B cell (primary cell): ENCODE measurements at places on chromosomes 6 and 20.

DNA sequence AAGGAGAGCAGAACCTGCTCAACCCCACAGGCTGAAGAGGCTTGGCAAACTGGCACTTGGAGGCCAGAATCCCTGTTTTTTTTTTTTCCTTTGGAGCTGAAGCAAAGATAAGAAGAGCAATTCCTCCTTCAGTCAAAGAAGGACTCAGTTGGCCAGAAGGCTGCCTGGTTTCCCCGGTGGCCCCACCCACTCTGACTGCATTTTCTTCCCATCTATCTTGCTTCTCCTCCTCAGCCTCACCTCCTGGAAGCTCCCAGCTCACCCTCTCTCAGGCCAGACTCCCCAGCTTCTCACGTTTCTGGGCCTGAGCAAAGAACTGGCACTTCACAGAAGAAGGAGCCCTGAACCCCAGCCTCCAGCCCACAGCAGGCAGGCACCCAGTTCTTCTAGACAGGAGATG, 2.4 kb downstream of the LRFN2 start:
- DNase-seq: no peak

GRCh38 chr20:22687676-22688349, 103.4 kb upstream of the FOXA2 start:
- DNase-seq: no peak

DNA sequence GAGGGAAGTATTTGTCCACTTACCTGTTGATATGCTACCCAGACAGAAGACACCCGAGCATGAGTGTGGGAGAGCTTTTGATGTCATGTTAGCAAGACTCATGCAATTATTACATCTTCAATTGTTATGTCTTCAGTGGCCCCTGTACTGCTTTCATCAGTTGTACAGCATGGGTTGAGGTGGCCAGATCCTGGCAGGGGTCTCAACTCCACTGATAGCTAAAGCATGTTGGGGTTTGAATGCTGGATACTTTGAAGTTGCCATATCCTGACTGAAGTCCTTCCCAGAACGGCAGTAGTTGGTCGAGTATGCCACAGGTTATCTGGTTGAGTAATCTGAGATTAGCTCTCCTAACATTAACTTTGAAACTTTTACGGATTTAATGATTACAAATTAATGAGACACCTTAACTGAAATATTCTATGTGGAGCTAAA, 46.7 kb downstream of the LRRN4 start:
- no peak for DNase-seq

GRCh38 chr20:32560989-32561830, 23.9 kb downstream of the NOL4L start:
- DNase-seq: no peak

- no peak for DNase-seq
Measured at GRCh38 chr6:160494576-160494975, 146.4 kb downstream of the SLC22A3 start.

GRCh38 chr6:1389369-1390132, at the start of gene FOXF2:
FOXF2 (plus strand) TSS chr6:1389576; CDS start chr6:1389948, 372 bp downstream.
- peak; percentile 35 for DNase-seq

GRCh38 chr6:56601390-56601789, 41.3 kb downstream of the DST start:
- no peak for DNase-seq

GRCh38 chr6:23036406-23036983, 467.1 kb downstream of the HDGFL1 start:
- DNase-seq: no peak

DNA sequence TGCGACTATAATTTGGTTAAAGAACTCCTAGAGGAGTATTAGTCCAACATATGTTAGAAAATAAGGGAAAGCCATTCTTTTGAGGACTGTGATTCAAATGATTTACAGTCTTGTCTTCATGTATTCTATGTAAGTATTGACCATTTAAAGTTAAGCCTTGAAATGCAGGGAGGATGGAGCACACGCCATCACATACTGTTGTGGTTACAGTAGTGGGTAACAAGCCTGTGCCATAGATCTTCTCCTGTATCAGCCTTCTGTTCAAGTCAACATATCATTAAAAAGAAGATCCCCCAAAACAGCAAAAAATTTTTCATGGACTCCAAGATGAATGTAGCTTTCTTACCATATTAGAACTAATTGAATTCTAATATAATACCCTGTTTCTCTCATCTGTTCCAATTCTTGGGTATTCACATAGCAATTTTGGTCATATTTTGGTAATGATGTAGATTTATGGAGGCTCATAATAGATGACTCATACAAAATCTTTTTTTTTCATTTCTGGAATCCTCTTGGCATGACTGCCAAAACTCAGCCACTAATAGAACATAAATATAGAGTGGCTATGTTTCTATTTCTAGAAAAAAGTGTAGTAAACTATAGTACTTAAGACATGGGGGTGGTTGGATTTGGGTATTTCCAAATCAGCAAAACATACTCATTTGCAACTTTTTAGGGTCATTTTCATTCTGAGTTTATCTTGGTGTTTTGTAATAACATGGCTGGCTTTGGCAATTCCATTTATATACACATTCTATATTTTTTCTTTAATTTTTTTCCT, 413.5 kb downstream of the BCKDHB start:
- DNase-seq: no peak

- DNase-seq: no peak
Measured at GRCh38 chr20:12965212-12965869, 43.4 kb upstream of the SPTLC3 start.

GRCh38 chr6:56047931-56048540, 172.6 kb upstream of the BMP5 start:
- DNase-seq: no peak

GRCh38 chr20:10402938-10403608, 30.9 kb downstream of the MKKS start:
- DNase-seq: no peak

GRCh38 chr6:152975204-152975915, 7.5 kb downstream of the FBXO5 start:
- DNase-seq: peak; percentile 14

- DNase-seq: no peak
Measured at GRCh38 chr6:17179530-17180073, 77.8 kb downstream of the STMND1 start.

DNA sequence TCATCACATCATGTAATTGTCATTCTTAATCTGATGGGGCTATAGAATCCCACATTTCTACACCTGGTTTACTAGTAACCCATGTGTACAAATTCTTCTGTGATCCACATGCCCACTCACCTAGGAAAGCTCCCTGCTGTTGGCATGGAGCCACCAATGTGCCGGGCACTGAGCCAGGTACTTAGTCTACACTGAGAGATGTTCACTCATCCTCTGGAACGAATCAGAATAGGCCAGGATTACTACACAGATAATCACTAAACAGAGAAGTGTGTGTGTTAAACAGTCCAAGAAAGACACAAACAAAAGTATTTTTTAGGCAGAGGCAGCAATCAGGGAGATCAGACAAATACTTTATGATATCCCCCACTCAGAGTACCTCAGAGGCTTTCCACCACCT, 193.2 kb upstream of the VGLL2 start:
- DNase-seq: no peak

DNA sequence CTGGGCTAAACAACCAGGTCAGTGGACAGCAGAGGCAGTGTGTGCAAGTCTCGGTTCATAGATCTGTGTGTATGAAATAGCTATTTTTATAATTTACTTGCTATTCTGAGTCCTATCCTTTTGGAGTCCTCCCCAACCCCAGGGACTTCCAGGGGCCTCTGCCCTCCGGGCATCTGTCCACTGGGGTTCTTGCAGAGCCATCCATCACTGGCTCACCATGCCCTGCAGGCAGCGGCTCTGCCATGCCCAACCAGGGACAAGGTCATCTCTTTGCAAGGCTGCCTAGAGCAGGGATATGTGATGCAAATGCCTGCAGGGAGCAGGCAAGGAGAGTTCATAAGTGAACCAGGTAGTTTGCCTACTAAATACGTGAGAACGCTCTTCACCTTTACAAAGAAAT, 10.5 kb upstream of the BEND3 start:
- no peak for DNase-seq

DNA sequence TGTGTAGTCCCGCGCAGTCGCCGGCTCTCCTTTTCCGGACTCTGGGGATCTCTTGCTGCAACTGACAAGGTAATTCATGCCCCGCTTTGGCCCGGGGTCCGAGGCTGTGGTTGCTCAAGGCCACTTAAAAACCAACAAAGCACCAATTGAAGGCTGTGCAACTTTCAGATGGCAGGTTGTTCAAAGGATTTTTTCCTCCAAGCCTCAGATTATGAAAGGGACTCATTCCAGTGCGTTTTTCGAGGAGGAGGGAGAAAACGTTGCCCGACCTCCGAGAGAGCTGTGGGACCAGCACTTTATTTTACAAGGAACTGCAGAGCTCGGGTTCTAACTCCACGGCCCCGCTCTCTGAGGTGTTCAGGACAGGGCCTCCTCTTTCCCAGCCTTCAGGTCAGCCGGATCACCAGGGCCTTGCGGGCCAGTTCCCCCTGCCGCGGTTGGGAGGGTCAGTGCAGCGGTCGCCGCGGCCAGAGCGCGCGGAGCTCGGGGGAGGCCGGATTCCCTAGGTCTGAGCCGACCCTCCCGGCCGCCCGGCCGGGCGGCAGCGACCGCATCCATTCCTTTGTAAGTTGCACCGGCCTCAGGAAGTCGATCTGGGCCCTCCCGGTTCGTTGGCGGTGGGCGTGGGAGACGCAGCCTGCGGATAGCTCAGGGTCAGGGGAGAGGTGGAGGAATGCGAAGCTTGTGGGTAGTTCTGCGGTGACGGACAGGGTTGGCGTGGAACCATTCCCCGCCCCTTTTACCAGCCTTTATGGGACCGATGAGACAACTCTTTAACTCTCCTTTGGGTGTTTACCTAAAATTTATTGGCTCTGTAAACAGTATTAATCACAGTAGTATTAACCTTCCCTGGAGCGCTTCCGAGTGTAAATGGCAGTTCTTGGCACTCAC, 1.6 kb downstream of the UTRN start:
- DNase-seq: peak; percentile 36

DNA sequence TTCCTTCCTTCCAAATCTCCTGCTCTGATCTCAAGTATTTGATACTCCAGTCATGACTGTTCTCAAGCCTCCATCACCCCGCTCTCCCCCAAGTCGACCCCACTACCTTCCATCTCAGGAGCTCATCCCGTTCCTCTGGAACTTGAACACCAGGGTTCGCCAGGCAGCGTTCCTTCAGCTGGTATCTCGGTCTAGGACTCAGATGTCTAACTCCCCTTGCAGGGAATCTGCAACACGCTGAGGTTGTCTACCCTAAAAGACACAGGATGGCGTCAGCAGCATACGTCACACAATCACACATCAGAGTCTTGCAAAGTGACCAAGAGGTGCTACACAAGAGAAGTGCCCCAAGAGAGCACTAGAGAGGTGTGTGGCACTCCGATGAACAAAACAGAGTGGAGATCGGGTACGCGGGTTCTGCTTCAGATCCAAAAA, 706 bp downstream of the ZNF184 start:
- DNase-seq: peak; percentile 88

GRCh38 chr6:148954934-148955333, 208.1 kb downstream of the UST start:
- DNase-seq: no peak

DNA sequence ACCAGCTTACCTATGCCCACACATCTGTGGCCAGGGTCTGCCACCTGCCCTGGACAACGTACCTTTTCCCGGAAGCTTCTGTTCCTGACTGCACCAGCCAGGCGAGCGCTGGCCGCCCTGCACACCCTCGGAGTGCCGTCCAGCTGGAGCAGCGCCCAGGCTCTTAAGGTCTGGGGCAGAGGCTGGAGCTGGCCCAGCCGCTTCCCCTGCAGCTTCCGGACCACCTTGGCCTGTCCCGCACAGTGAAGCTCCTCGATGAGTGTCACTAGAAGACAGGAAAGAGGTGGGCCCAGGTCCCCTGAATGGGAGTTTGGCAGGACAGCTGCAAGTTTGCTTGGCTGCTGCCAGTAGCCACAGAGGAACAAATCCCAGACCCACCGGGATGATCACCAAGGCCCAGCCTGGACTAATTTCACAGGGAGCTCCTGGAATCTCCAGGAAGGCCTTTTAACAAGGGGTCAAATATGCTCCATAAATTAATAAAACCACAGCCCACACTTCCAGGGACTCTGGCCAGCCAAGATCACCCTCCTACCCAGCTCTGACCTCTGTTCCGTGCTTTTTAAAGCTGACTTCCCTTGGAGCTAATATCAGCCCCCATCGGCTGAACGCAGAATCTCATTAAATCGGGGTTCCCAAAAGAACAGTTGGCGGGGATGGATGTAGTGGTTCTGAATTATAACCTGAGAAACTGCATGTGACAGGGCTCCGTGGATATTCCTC, 82.3 kb downstream of the PTPN1 start:
- DNase-seq: no peak

- DNase-seq: no peak
Measured at GRCh38 chr20:1062334-1063010, 55.9 kb upstream of the PSMF1 start.

- no peak for DNase-seq
Measured at GRCh38 chr20:46897328-46897880, 2.8 kb downstream of the EYA2 start.

DNA sequence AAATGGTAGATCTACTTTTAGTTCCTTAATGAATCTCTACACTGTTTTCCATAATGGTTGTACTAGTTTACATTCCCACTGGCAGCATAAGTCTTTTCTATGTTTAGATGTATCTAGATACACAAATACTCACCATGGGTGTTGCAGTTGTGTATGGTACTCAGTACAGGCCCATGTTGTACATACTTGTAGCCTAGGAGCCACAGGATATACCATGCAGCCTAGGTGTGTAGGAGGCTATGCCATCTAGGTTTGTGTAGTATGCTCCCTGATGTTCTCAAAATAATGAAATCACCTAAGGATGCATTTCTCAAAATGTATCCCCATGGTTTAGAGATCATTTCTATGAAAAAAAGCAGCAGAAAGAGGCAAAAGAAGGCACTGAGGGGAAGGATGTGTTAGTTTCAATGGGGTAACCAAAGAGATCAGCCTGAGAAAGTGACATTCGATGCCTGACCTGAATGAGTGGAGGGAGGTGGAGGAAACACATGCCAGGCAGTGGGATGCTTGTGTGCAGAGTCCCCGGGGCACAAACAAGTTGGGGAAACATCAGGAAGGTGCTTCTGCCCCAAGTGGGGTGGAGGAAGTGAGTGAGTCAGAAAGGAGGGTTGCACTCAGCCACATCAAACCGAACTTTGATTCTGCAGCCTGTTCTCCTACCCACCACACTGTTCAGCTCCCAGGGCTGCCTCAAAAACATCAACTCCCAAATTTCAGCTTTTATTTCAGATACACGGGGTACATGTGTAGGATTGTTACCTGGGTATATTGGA, 191.2 kb downstream of the ZNF217 start:
- DNase-seq: no peak

GRCh38 chr20:8139899-8140298, 7.8 kb downstream of the PLCB1 start:
- DNase-seq: no peak

GRCh38 chr6:88000713-88001112, 46.9 kb upstream of the SPACA1 start:
- DNase-seq: no peak
